IMR-90 (cell line): ENCODE measurements at places on chromosomes 5 and 9. TPM values are rescaled to one million over a fixed set of nuclear protein-coding genes. Genes with fewer than 3 reads are reported as not detected.

The PTPRD gene
- 0.18 and 0.28 TPM in 2 replicates for total RNA-seq

The GBGT1 gene
- 0.83 and 1.8 TPM in 2 replicates for total RNA-seq

The TRIP13 gene
- total RNA-seq: 27.2 and 35.5 TPM in 2 replicates

The NIM1K gene
- 0.54 and 0.56 TPM in 2 replicates for total RNA-seq

The ARID3C gene
- total RNA-seq: not detected in 2 replicates

The PAEP gene
- total RNA-seq: not detected in 2 replicates

The DNAJC18 gene
- total RNA-seq: 9.2 and 11.1 TPM in 2 replicates

The SUSD3 gene
- total RNA-seq: 0.28 and 0.54 TPM in 2 replicates
